Nasal cavity respiratory epithelium epithelial cell of viscerocranial mucosa (primary cell): ENCODE measurements at places on chromosomes 7 and 10. TPM values are rescaled to one million over a fixed set of nuclear protein-coding genes. Genes with fewer than 3 reads are reported as not detected.

The CPXM2 gene
- 0.07 TPM in 1 of 2 replicates, not detected in the other for total RNA-seq

The EGR2 gene
- total RNA-seq, result 0.64 and 0.68 TPM in 2 replicates

The TEX47 gene
- total RNA-seq, result not detected in 2 replicates

The SPDYE2B gene
- not detected in 2 replicates for total RNA-seq

The PDZD7 gene
- 0.34 and 1.4 TPM in 2 replicates for total RNA-seq

The AGR3 gene
- not detected in 2 replicates for total RNA-seq

The MBL2 gene
- not detected in 2 replicates for total RNA-seq

The LEP gene
- total RNA-seq, result under 0.01 and 0.28 TPM in 2 replicates

The SPDYE5 gene
- total RNA-seq, result not detected in 2 replicates

The MYOF gene
- total RNA-seq, result 173 and 292 TPM in 2 replicates

The LIPK gene
- 0.21 and 0.68 TPM in 2 replicates for total RNA-seq

The SUMF2 gene
- total RNA-seq, result 203 and 339 TPM in 2 replicates

The FAM25C gene
- total RNA-seq, result 13.7 TPM in 1 of 2 replicates, not detected in the other

The ITPRID1 gene
- total RNA-seq, result not detected in 2 replicates

The HBP1 gene
- total RNA-seq, result 69.0 and 72.8 TPM in 2 replicates

The NPC1L1 gene
- under 0.01 and 0.14 TPM in 2 replicates for total RNA-seq

The TBXAS1 gene
- under 0.01 and 1.3 TPM in 2 replicates for total RNA-seq

The THSD7A gene
- under 0.01 and 0.28 TPM in 2 replicates for total RNA-seq

The NME8 gene
- not detected in 2 replicates for total RNA-seq

The TMEM184A gene
- 8.5 and 22.2 TPM in 2 replicates for total RNA-seq

The DPYSL4 gene
- total RNA-seq, result 11.7 TPM in 1 of 2 replicates, not detected in the other

The FRMD4A gene
- total RNA-seq, result 2.1 and 8.0 TPM in 2 replicates

The SFXN4 gene
- 24.3 and 30.4 TPM in 2 replicates for total RNA-seq
